Activated naive CD4-positive, alpha-beta T cell treated with anti-CD3 and anti-CD28 coated beads, Interleukin-2, amount 50 U/mL, for 72 hours (primary cell): ENCODE measurements at places on chromosomes 3 and 15.

DNA sequence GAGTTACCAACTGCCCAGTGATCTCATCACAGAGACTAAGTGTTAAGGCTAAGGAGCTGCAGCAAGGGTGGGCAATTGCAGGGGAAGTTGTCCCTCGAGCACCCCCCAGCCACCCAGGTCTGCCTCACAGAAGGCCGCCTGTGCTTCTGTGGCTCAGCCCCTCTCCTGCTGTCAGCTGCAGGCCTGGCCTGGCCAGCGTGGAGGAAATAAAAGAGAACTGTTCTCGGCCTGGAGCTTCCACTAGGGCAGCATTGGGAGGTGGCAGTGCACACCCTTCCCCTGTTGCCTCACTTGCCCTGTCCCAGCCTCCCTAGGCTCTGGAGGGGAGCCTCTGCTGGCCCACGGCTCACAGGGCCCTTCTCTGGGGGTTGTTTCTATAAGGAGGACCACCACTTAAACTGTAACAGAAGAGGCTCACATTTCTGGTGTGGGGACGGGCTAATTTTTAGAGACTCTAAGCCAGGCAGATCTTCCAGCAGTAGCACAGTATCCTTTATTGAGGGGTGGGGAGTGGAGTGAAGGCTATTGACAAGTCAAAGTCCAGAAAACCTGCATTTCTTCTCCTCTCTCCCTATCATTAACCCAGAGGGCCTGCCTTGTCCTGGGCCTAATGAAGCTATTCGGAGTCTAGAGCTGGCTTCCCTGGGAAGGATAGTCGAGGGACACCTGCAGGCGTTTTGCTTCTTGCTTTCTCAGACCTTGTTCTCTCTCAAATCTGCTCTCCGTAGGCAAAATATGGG, 75.6 kb upstream of the ADPGK start:
- no peak for DNase-seq

DNA sequence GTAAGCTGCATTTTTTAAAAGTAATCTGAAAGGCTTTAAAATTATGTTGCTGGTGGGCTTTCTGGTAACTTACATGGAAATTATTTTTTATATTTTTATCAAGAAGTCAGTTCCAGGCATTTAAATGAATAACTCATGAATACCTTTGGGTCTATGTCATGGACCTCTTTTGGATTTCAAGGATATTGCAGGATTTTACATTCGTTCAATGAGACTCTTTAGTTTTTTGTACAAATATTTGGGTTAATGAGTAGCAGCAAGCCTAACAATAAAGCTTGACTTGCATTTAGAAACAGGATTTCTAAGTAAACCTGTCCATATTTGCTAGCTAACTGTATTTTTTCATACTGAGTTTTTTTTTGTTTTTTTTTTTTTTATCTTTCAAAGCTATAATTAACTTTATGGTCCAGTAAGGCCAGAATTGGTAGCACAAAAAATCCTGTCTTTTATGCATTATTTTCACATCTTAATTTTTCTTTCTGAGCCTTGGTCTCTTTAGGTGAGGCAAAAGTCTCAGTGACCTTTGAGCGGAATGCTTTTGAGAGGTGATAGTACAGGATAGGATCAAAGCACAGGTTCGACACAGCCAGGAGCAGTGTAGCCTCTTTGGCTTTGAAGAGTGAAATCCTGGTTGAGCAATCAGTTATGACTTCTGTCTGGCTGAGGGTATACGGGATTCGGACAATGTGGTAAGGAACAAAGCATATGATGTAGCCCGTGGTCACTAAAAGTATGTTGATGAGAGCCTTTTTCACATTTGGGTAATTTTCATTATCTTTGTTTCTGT, 4.8 kb downstream of the GPR171 start:
- DNase-seq: no peak

DNA sequence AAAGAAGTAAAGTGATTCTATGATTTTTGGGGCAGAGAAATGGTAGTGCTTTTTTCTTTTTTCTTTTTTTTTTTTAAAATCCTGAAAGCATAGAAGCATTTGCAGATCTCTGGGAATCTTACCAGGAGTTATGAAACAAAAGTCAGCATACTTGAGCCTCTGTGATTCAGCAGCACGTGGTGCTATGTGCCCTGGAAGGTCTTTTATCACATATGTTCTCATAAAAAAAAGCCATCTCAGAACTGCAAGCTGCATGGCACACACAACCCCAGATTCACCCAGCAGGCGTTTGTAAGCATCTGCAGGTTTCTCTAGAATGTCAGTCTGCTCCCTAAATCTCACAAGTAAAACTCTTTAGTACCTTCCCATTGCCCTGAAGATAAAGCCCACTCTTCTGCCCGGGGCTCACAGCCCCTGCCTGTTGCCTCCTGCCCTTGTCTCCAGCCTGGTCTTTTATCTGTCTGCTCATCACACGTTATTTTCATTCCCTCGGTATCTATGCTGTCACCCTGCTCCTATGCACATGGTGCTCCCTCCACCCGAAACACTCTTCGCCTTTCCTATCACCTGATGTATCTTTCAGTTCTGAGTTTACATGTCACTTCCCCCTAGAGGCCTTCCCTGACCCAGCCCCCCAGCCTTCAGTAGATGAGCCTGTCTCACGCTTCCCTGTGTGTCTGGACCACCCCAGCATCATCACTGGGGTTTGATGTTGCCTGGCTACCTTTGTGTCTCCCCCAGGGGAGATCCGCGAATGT, 72.4 kb downstream of the CHDH start:
- DNase-seq: no peak

DNA sequence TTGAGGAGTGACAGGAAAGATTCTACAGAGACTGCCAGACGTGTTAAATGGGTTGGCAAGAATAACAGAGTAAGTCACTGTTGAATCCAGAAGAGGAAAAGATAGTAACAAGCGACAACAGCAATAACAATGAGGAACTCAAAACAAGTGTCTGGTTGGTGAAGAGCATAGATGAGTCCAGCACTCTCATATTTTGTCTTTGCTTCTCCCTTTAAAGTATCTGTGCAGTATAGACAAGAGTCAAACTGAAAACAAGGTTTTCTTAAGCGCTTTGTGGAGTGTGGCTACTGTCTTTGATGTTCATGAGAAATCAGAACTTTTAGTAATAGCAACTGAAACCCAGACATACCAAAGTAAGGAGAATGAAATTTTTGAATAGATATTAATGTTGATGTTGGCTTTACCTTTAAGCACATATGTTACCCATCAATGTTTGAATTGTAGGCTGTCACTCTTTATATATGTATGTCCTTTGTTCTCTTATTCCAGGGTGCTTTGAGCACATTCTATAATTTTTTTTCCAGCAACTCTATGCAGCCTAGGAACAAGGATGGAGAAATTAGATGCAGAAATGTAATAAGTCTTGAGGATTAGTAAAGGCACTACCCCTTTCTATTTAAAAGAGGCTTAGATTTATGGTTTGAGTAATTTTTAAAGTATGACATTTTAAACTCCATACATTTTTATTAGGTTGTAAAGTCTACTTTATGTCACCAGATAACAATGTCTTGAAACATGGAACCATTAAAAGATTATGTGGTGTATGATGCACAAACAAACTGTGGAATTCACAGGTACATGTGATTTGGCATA, 185.5 kb downstream of the NFKBIZ start:
- no peak for DNase-seq

- DNase-seq: no peak
Observed at GRCh38 chr15:53837263-53837662, 77.8 kb upstream of the WDR72 start.

DNA sequence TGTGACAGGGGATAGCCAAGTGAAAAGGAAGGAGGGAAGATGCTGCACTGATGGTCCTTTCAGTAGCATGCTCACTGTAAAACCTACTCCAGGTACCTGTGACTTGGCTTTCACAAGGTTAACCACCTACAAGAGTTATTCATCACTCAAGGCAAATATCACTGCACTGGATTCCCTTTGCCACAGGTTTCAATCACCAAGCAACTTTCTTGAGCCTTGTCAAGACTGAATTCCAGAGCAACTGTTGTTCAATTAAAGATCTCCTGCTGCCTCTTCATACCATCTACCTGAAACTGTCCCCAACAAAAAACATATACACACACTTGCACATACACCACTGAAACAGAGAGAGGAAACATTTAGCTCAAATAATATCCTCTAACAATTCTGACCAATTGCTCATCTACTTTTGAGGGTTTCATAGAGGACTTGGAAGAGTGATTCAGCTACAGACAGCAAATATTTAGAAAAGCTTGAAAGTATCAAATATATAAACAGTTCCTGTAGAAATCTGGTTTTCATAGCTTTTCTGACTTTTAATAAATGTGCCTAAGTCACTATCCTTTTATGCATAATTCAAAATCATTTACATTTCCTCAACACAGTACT, 6.5 kb downstream of the IGF2BP2 start:
- DNase-seq: no peak

GRCh38 chr3:149705416-149705815, 46.9 kb downstream of the COMMD2 start:
- no peak for DNase-seq

GRCh38 chr3:50194903-50195500, 3.6 kb downstream of the GNAT1 start:
- DNase-seq: no peak

GRCh38 chr3:173531602-173532001, 134.1 kb downstream of the NLGN1 start:
- DNase-seq: no peak

GRCh38 chr3:105388176-105388575, 21.5 kb downstream of the ALCAM start:
- DNase-seq: no peak

GRCh38 chr3:195751560-195751959, 30.8 kb downstream of the MUC20 start:
- DNase-seq: no peak

- no peak for DNase-seq
Observed at GRCh38 chr3:127612966-127613365, 14.8 kb downstream of the MCM2 start.

DNA sequence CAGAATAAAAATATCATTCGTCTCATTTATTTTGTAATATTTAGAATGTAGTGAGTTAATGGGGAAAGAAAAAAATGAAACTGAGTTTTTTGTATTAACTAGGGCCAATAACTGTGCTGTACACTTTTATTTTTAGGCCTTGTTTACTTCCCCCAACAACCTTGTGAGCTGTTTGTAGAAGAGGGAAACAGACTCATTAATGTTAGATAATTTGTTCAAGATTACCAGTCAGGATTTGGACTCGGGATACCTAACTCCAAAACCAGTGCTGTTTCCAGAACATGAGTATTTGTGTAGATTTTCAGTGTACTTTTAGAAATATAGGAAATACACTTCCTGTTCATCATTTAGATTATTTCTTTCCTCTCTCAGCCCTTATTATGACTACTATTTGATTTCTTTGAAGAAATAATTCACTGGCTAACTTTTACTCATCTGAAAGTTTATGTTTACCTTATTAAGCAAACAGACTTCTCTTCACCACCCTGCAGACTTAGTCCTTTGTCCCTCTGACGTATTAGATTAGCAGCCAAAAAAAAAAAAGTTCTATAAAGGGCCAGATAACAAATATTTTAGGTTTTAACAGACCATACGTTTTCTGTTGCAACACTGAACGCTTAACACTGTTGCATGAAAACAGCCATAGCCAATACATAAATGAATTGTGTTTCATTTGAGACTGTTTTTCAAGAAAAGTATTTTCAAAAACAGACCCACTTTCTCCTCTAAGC, 192.5 kb upstream of the CGNL1 start:
- DNase-seq: no peak

DNA sequence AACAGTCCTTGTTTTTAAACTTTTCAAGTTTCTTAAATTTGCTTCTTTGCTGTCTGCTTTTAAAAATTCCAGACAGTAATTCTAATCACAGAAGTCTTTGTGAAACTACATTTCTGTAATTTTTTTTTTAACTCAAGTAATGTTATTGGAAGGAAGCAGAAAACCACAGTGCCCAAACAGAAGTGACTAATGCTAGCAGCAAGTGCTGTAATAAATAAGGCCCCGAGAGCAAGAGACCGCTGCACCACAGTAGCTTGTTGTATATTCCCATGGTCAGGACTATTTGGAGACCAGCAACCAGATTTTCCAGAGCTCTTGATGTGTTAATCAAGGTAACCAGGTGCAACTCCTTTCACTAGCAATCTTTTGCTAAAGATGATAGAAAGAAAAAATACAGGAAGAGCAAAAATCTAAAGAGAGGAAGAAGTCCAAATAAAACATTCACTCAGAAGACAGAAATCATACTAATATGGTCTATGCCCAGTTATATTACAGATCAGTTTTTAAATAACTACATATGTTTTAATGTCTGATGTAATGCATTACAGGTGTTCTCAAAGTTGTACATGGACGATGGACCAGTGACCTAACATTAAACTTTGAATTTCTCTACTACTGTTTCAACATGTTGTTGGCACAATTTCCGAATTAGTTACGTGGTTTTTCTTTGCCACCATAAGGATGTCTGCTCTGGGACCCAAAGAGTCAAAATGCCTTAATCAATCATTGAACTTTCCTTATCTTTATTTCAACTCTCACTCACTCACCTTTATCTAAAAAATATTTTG, 36.4 kb downstream of the WWTR1 start:
- no peak for DNase-seq

DNA sequence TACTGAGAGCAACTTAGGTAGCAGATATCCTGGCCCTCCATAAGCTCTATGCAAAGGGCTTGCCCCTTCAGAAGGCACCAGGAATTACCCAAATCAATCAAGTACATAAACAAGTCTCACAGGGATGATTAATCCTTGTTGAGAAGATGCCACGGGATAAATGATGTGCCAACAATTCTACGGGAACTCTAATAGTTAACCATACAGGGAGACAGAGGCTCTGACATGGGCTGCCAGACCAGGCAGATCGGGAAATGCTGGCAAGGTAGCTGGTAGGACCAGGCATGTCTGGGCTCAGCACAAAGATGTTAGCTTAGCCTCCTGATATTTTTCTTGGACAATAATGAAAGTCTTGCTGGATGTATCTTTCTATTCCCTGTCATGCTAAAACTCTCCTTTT, 249.3 kb upstream of the THBS1 start:
- no peak for DNase-seq

- no peak for DNase-seq
Observed at GRCh38 chr3:159432682-159433340, 555.8 kb upstream of the IL12A start.

- DNase-seq: no peak
Observed at GRCh38 chr3:112778353-112778948, 68.2 kb downstream of the CD200R1L start.
